ENCODE measurements at places on chromosomes 5 and 9.

- no peak for DNase-seq
Observed at GRCh38 chr9:1458503-1458902, 408.3 kb downstream of the DMRT2 start.

- no peak for DNase-seq
Observed at GRCh38 chr5:94485067-94485466, 133.3 kb downstream of the KIAA0825 start.

DNA sequence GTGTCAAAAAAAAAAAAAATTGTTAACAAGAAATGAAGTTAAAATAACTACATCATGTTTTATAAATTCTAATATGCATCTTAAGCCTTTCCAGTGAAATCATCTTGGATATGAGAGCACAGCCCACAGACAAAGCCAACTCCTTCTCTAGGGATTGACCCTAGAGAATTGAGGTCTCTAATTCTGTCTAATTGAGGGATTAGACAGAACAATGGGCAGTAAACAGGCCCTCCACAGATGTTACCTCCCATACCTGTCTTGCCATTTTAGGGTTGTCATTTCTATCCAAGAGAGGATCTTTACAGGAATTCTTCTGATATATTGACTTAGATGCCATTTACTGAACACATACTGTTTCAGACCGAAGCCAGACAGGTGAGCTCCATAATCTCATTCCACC lies 42.3 kb downstream of the NSG2 start:
- no peak for DNase-seq

- DNase-seq = no peak
Observed at GRCh38 chr9:128099231-128099931, 28.1 kb downstream of the PTGES2 start.

- no peak for DNase-seq
Observed at GRCh38 chr5:147831465-147831864, at the start of gene SPINK1. Gene SPINK1 (minus strand): TSS chr5:147831671. CDS start chr5:147831577, 94 bp downstream.

GRCh38 chr5:124697933-124698591 lies 48.4 kb downstream of the ZNF608 start:
- DNase-seq = no peak

- no peak for DNase-seq
Observed at GRCh38 chr9:16515879-16516301, 354.6 kb downstream of the BNC2 start.

- DNase-seq = no peak
Observed at GRCh38 chr9:2128141-2128540, 113.0 kb downstream of the SMARCA2 start.

GRCh38 chr9:87515006-87515405 lies 17.3 kb downstream of the DAPK1 start:
- DNase-seq = no peak

Measured in T-helper 2 cell (primary cell).